CD4-positive, alpha-beta T cell (primary cell): ENCODE measurements at places on chromosomes 16 and 17. TPM values are rescaled to one million over a fixed set of nuclear protein-coding genes. Genes with fewer than 3 reads are reported as not detected.

DNA sequence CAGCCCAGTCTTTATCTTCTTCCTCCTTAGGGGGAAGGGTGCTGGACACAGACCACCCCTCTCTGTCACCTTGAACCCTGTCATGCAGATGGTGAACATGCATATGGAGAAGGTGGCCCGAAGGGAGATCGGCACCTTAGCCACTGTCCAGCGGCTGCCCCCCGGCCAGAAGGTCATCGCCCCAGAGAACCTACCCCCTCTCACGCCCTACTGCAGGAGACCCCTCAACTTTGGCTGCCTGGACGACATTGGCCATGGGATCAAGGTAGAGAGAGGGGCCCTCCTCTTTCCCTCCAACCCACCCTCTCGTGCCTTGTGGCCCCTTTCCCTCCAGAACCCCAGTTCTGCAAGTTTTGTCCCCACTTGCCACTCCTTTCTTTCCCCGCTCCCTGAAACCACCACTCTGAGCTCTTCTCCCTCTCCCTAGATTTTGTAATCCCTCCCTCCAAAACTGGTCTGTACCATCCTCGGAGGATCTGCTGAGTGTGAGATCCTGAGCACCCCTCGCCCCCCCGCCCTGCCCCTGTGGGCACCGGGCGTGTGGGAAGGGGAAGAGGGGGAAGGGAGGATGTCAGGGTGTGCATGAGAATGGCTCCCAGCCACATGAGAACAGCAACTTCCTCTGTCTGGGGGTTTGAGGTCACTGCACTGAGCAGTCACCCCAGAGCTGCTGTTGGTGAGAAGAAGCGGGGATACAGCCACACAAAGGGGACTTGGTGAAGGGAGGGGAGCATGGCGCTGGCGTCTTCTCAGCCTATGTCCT, 7.3 kb downstream of the ABI3 start:
- peak overlapping the region; percentile 64 for H3K27ac ChIP-seq
- H3K36me3 ChIP-seq: peaks cover 21% of the 10 kb centered on the region
- H3K27me3 ChIP-seq: no peaks in the 10 kb centered on the region
- peak overlapping the region; percentile 32 for H3K4me3 ChIP-seq
- DNase-seq: peak; percentile 62
- H3K4me1 ChIP-seq: peaks cover 78% of the 10 kb centered on the region

Gene KCNJ18
- total RNA-seq: not detected

DNA sequence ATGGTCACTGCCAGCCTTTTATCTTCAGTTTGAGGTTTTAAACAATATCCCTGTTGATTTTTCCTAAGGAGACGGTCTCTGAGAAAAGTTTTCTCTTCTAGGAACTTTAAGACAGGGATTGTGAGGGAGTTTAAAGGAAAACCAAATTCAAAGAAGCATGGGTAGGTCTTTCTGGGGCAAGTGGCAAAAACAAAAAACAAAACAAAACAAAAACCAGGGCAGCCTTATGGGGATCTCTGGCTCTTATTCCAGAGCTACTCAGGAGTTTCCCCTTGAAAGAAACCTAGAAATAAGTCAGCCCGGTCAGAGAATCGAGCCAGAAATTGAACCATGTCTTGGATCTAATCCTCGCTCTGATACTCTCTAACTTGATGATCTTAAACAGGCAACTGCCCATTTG, 424.5 kb downstream of the GRIN2A start:
- no peaks in the 10 kb centered on the region for H3K4me1 ChIP-seq
- H3K36me3 ChIP-seq: no peaks in the 10 kb centered on the region
- DNase-seq: no peak
- no peak overlapping the region for H3K4me3 ChIP-seq
- no peaks in the 10 kb centered on the region for H3K27me3 ChIP-seq
- no peak overlapping the region for H3K27ac ChIP-seq

Gene TAT
- not detected for total RNA-seq

DNA sequence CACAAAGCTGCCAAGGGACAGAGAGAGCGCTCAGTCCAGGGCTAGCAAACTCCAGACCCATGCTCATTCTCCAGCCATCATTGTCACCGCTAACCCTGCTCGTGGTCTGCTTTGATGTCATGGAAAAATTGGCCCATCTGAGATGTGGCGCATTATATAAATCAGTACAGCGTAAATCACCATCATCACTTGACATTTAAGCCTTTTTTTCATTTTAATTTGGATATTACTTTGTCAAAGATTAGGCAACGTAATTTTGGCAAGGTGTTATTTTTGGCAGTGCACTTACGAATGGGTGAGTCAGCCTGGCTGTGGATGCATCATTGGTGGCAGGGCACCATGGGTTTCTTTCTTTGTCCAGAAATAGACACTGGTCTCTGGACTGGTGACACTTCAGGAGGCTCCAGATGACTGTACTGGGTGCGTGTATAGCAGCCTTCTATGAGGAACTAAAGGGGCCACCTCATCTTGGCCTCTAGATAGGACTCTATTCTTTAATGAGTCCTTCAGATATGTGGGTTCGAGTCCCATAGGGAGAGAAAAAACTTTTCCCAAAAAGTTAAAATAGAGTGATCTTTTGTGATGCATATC, 166.3 kb downstream of the MSI2 start:
- no peak overlapping the region for H3K27ac ChIP-seq
- H3K4me3 ChIP-seq: no peak overlapping the region
- H3K4me1 ChIP-seq: peaks cover 9% of the 10 kb centered on the region
- DNase-seq: peak; percentile 44
- no peaks in the 10 kb centered on the region for H3K36me3 ChIP-seq

DNA sequence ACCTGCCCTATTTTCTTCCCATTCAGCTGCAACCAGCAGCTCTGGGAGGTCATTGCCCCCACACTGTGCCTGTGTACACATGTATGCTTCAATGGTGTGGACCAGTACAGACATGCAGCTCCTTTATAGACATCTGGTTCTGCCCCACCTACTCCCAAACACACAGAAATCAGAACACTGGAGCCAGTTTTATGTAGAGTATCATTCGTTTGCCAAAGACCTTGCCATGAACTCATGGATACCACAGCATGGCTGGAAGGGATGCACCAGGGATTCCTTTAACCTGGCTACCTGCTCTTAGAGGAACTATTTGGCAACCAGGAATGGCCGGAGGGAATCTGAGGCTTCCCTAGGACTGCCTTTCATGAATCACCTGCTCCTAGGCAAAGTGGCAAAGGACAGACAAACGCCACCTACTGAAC, 60.4 kb downstream of the ZFHX3 start:
- no peak overlapping the region for H3K27ac ChIP-seq
- H3K36me3 ChIP-seq: no peaks in the 10 kb centered on the region
- H3K4me3 ChIP-seq: no peak overlapping the region
- H3K4me1 ChIP-seq: no peaks in the 10 kb centered on the region

DNA sequence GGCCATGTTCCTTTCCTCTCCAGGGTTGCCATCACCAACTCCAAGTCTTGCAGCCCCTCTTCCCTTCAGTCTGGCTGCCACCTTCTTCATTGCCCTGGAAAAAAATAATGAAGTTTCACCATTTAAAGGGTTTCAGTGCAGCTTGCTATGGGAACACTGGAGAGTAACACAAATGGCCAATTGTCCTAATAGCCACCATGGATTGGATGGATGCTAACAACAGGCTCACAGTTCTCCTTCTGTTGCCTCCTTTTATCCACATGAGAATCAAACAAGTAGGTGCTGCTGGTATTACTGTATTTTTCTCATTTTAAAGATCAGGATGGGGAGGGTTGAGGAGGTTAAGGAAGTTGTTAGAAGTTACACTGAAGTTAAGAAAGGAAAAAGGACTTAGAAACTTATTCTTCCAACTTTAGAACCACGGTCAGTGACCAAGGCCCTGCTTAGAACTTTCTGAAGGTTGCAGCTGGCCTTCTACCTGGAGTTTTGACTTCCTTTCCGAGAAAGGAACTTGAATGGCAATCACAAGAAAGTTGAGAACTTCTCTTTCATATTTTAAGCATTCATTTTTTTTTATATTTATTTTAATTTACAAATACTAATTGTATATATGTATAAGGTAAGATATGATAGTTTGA, 198.0 kb upstream of the MAF start:
- H3K27ac ChIP-seq: no peak overlapping the region
- H3K27me3 ChIP-seq: no peaks in the 10 kb centered on the region
- no peak for DNase-seq
- no peaks in the 10 kb centered on the region for H3K36me3 ChIP-seq
- H3K4me1 ChIP-seq: no peaks in the 10 kb centered on the region

Gene FNDC8
- total RNA-seq: not detected

Gene DPEP3
- 0.63 TPM for total RNA-seq

DNA sequence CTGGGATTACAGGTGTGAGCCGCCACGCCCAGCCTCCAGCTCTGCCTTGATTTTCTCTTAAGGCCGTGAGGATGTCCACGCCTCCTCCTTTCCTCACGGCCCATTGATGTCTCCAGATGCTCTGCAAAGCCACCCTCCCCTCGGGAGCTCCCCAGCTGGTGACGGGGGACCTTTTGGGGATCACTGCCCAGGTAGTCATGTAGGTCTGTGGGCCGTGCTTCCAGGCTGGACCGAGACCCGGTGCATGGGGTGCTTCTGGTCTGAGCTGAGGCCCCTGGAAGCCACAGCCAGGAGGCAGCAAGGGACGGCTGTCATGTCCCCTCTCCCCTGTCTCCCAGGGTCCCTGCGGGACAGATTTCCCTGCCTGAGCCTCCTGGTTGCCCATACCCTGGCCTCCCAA, 277.8 kb downstream of the SEC14L1 start:
- no peak overlapping the region for H3K27ac ChIP-seq
- H3K36me3 ChIP-seq: peaks cover 41% of the 10 kb centered on the region
- DNase-seq: no peak
- no peak overlapping the region for H3K4me3 ChIP-seq
- no peaks in the 10 kb centered on the region for H3K27me3 ChIP-seq
- peaks cover 85% of the 10 kb centered on the region for H3K4me1 ChIP-seq

GRCh38 chr17:44646280-44646679, 10.0 kb upstream of the MEIOC start:
- no peak for DNase-seq
- H3K4me1 ChIP-seq: no peaks in the 10 kb centered on the region
- no peak overlapping the region for H3K4me3 ChIP-seq
- H3K27me3 ChIP-seq: no peaks in the 10 kb centered on the region
- no peaks in the 10 kb centered on the region for H3K36me3 ChIP-seq

- DNase-seq: no peak
- H3K36me3 ChIP-seq: peaks cover 2% of the 10 kb centered on the region
- H3K27ac ChIP-seq: no peak overlapping the region
- peaks cover 31% of the 10 kb centered on the region for H3K4me1 ChIP-seq
- no peaks in the 10 kb centered on the region for H3K27me3 ChIP-seq
These were observed 5.4 kb downstream of the GINS2 start for GRCh38 chr16:85683363-85683762.

DNA sequence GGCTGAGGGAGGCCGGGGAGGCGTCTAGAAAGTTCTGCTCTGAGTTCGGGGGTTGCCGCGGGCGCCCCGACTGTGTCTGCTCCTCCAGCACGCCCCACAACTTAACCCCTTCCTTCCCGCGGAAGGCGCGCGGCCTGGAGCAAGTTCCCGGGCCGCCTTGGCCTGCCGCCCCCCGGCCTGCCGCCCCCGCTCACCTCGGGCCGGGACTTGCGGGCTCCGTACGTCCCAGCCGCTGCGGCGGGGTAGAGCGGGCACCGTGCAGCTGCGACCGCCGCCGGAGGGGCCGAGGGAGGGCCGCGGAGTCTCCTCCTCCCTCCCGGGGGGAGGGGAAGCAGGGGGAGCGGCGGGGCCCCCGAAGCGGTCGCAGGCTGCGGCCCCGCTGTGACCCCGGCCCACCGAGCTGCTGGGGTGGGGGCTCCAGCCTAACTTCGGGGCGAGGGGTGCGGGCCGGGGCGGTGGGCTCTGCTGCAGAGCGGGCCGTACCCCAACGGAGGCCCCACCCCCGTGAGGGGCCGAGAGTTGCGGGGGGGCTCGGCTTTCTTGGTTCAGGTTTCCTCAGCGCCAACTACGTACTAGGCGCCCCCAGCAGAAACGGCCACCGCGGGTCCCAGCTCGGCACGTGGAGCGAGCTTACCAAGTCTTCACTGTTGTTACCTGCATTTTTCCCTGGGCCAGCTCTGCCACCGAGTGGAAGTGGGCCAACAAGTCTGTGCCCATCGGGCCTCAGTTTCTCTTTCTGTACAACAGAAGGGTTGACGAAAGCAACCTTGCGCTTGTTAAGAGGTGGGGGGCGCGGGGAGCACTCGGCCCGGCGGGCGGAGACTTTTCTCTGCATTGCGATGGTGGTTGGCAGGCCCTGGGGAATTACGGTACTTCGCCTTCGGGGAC, at the start of gene CCDC102A:
Gene CCDC102A (minus strand): TSS at position 266 of the 888 bp plus-strand sequence. CDS start 7,394 bp downstream, outside the sequence.
- peak; percentile 28 for DNase-seq
- H3K27ac ChIP-seq: peak within 1 kb of the TSS; percentile 94
- H3K27me3 ChIP-seq: no peaks in the 10 kb centered on the region
- peak within 1 kb of the TSS; percentile 59 for H3K4me3 ChIP-seq
- peaks cover 75% of the 10 kb centered on the region for H3K4me1 ChIP-seq

DNA sequence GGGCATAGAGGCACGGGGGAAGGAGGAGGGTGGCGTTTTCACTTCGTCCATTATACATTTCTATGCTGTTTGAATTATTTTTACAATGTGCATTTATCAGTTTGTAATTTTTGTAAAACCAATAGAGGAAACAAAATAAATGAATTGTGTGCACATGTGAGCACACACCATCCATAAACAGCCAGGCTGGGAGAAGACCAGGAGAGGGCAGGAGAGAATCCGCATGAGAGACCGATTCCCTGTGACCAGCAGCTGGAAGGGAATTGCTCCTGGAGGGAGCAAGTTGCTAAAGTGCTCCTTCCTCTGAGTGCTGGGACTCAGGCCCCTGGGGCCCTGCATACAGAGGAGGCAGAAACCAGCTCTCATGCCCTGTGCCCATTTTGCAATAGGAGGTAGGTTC, 126.0 kb downstream of the ABCC12 start:
- no peaks in the 10 kb centered on the region for H3K27me3 ChIP-seq
- no peaks in the 10 kb centered on the region for H3K36me3 ChIP-seq
- no peak overlapping the region for H3K27ac ChIP-seq
- no peak overlapping the region for H3K4me3 ChIP-seq

DNA sequence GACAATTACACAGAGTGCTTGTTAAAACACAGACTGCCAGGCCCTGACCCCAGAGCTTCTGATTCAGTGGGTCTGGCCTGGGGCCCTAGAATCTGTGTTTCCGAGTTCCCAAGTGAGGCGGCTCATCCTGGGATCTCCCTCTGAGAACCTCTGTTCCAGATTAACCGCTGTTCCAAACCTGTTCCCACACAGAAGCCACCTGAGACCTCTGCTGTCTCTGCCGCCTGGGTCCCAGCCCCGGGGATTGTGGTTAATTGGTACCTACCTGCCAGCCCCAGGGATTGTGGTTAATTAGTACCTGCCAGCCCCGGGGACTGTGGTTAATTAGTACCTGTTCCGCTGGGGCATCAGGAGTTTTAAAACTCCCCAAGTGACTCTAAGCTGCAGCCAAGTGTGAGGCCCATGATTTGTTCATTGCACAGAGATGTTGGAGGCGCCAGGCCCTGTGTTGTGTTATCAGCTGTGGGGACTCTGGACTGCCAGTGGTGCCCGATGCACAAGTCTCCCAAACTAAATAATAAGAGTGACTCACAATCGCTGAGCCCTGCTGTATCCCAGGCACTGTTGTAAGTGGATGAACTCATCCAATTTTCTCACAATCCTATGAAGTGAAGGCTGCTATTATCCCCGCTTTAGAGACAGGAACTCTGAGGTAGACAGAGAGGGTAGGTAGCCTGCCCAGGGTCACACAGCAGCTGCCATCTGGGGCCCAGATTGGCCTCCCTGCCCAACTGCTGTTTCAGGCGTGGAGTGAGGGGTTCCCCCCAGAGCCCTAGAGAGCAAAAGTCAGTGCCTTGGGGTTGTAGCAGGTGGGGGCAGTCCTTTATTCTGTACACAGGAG, 219.7 kb downstream of the IRF8 start:
- H3K27me3 ChIP-seq: peaks cover 6% of the 10 kb centered on the region
- DNase-seq: no peak
- no peaks in the 10 kb centered on the region for H3K36me3 ChIP-seq
- no peak overlapping the region for H3K4me3 ChIP-seq
- no peak overlapping the region for H3K27ac ChIP-seq

GRCh38 chr17:8420041-8420934, 15.4 kb upstream of the NDEL1 start:
- H3K27me3 ChIP-seq: peaks cover 10% of the 10 kb centered on the region
- H3K36me3 ChIP-seq: no peaks in the 10 kb centered on the region
- H3K4me1 ChIP-seq: no peaks in the 10 kb centered on the region
- no peak for DNase-seq
- H3K4me3 ChIP-seq: no peak overlapping the region

Gene ITGA2B
- 0.85 TPM for total RNA-seq
